NCI-H226 (cell line): ENCODE measurements at places on chromosomes 5 and 9.

DNA sequence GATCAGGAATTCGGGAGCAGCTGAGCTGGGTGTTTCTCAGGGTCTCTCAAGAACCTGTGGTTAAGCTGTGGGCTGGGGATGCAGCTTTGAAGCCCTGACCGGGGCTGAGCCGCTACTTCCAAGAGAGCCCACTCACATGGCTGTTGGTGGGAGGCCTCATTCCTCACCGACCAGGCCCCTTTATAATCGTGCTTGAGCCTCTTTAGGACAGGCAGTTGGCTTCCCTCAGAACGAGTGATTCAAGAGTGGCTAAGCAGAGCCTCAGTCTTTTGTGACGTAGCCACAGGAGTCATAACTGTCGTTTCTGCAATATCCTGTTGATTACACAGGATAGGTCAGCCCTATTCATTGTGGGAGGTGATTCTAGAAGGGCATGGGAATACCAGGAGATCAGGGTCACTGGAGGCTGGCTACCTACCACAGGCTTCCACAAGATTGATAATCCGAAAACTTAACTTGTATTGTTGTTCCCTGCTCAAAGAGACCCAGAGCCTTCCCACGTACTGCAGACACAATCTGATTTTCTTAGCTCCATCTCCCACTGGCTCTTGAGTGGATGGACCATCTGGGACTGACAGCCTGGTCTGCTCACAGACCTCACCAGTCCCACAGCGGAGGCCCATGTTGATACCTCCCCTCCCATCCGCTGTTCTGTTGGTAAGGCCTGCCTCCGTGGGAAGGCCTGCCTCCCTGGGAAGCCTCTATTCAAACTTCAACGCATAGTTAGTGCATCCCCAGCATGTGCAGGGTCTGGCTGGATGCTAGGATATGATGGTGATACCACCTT lies 3.0 kb upstream of the ERGIC1 start:
- peak; percentile 75 for DNase-seq

DNA sequence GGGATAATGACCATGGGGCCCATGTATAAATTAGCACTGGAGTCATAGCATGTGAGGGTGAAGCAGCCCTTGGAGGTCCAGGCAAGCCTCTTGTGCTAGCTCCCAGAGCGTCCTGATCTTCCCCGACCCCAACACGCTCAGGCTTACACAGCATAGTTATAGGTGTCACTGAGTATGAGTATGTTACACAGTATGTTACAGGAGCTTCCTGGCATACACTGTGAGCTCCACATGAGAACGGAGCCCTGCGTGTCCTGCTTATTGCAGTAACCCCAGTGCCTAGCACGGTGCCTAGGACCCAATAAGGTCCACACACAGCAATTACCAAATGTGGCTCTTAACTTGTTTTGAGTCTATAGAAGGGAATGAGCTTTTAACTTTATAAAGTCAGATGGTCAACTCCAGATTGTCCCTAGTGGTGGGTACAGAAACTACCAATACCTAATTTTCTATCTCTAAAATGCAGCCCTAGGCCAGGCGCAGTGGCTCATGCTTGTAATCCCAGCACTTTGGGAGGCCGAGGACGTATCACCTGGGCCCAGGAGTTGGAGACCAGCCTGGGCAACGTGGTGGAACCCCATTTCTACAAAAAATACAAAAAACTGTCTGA lies 64.1 kb downstream of the PLAC8L1 start:
- DNase-seq: no peak

- DNase-seq: no peak
Measured at GRCh38 chr5:172243302-172243701, 40.3 kb downstream of the UBTD2 start.

DNA sequence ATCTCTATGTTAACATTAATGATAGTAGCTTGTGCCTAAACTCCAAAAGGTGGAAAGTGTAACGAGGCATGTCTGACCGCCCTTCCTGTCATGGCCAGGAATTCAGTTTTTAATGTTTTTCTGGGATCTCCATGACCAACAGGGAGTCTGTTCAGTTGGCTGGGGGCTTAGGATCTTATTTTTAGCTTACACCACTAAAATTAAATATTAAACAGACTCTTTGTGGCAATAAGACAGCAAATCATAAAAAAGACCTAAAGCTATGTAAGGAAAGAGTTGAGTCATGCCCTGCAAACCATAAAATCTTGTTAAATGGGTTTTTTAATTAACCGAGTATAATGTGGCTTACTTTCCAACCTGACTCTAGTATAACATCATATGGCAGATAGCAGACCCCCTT lies 247.8 kb downstream of the DIRAS2 start:
- no peak for DNase-seq

- DNase-seq: no peak
Measured at GRCh38 chr9:92406477-92406876, 2.1 kb upstream of the OGN start.

GRCh38 chr5:96778409-96778808 lies 29.3 kb downstream of the ERAP1 start:
- DNase-seq: no peak

DNA sequence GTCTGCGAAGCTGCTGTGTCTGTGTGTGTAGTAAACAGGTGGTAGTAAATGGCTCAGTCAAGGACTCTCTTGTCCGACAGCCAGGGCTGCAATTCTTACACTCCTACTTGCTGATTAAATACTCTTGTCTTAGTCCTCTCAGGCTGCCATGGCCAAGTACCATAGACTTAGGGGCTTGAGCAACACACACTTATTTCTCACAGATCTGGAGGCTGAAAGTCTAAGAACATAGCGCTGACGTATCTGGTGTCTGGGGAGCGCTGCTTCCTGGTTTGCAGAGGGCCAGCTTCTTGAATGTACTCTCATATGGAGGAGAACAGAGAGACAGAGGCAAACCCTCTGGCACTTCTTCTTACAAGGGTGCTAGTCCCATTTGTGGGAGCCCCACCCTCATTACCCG lies 411.0 kb downstream of the MED10 start:
- no peak for DNase-seq
